ENCODE measurements at places on chromosomes 2 and 18. TPM values are rescaled to one million over a fixed set of nuclear protein-coding genes. Genes with fewer than 3 reads are reported as not detected.

GRCh38 chr2:5889519-5889918 is 197.3 kb downstream of the SOX11 start:
- H3K36me3 ChIP-seq: no peaks in the 10 kb centered on the region
- no peaks in the 10 kb centered on the region for H3K27me3 ChIP-seq
- no peak overlapping the region for H3K4me3 ChIP-seq
- no peaks in the 10 kb centered on the region for H3K4me1 ChIP-seq

GRCh38 chr2:196482119-196483065 is 157.1 kb upstream of the CCDC150 start:
- H3K4me1 ChIP-seq: no peaks in the 10 kb centered on the region
- DNase-seq: no peak
- no peak overlapping the region for H3K27ac ChIP-seq
- no peak overlapping the region for H3K4me3 ChIP-seq

DNA sequence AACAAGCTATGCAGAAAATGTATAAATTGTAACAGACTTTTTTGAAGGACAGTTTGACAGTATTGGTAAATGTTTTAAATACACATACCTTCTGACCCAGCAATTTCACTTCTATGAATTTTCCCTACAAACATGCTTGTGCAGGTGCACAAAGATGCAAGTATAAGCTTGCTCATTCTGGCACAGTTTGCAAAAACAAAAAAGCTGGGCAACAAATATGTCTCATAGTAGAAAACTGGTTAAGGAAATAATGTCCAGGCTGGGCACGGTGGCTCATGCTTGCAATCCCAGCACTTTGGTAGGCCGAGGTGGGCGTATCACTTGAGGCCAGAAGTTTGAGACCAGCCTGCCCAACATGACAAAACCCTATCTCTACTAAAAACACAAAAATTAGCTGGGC is 96.9 kb upstream of the NEDD4L start:
- H3K27me3 ChIP-seq: no peaks in the 10 kb centered on the region
- no peak overlapping the region for H3K4me3 ChIP-seq
- H3K36me3 ChIP-seq: no peaks in the 10 kb centered on the region
- no peak overlapping the region for H3K27ac ChIP-seq
- peaks cover 6% of the 10 kb centered on the region for H3K4me1 ChIP-seq
- DNase-seq: no peak

DNA sequence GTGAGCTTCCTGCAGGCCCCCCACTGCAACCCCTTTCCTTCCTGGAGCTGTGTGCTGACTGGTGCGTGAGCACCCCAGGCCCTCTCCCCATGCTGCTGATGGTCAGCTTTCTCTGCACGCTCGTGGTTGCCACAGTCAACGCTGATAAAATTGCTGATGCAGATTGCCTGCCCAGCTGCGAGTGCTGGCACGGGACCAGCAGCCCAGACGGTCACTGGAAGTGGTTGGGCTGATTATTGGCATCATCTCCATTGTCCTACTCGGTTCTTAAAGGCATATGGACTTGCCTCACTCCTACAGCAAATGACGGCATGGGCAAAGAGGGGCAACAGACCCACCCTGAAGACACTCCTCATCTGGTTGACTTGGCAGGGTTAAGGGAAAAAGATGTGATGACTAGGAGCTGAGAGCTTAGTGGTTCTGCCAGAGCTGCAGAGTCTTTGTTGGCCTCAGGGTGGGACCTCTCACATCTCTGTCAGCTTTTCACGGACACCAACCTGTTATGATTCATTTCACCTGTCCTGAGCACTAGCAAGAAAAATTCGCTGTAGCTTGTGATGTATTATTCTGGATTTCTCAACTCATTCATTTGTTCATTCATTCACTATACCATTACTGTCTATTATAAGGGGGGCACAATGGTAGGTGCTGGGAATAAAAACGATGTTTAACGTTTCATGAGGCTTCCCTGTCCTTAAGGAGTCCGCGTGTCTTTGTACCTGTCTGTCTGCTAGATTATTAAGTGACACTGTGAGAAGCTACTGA is 38.4 kb downstream of the PAX8 start:
- no peak for DNase-seq
- no peaks in the 10 kb centered on the region for H3K27me3 ChIP-seq
- H3K4me3 ChIP-seq: no peak overlapping the region
- H3K27ac ChIP-seq: no peak overlapping the region

DNA sequence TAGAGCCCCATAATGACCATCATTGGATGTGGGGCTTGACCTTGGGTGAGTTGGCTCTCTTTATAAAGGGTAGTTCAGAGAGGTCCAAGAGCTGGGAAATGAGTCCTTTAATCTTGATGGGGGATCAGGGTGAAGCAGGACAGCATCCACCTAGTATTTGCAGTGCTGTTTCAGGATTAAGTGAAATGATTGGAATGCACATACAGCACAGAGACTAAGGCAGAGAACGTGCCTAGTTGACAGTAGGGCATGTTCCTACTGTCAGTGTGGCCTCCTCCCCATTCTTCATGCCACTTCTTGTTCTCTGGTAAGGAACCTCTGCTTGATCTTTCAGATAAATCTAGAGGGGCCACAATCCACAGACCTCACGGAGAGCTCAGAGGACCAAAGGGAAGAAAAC is 78.9 kb downstream of the TRIM43 start:
- no peak overlapping the region for H3K27ac ChIP-seq
- no peak for DNase-seq
- H3K27me3 ChIP-seq: no peaks in the 10 kb centered on the region
- peaks cover 18% of the 10 kb centered on the region for H3K4me1 ChIP-seq

DNA sequence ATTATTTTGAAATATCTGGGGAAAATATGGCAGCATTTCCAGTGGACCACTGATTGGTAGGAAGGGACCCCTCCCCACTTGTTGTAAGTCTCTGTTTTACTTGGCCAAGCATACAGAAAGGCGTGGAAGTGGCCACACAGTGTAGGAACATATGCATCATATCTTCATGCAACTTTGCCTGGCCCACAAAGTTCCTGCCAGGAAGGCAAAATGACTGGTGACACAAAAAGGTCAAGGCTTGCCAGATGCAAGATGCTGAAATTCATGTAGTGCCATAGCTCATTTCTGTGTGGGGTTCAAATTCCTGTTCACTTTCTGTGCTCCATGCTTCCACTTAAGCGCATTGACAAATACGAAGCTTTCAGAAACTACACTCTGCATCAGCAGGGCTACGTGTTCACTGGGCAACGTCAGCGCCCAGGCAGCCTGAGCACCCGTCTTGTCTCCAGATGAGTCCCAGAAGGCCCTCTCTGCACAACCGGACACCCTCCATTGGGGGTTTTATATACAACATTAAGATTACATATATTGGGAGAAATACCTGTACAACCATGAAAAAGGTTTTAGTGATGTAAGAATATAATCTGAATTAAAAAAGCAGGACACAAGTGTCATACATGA is 3.6 kb downstream of the DYNC2LI1 start:
- DNase-seq: no peak
- peaks cover 11% of the 10 kb centered on the region for H3K4me1 ChIP-seq
- H3K36me3 ChIP-seq: no peaks in the 10 kb centered on the region
- no peaks in the 10 kb centered on the region for H3K27me3 ChIP-seq
- no peak overlapping the region for H3K27ac ChIP-seq

- no peak for DNase-seq
- no peaks in the 10 kb centered on the region for H3K36me3 ChIP-seq
- H3K27ac ChIP-seq: peak overlapping the region; percentile 43
- no peaks in the 10 kb centered on the region for H3K27me3 ChIP-seq
- peaks cover 78% of the 10 kb centered on the region for H3K4me1 ChIP-seq
- no peak overlapping the region for H3K4me3 ChIP-seq
Observed at GRCh38 chr2:224925061-224925809, 117.0 kb downstream of the DOCK10 start.

- H3K36me3 ChIP-seq: no peaks in the 10 kb centered on the region
- no peaks in the 10 kb centered on the region for H3K27me3 ChIP-seq
- no peak overlapping the region for H3K4me3 ChIP-seq
- H3K27ac ChIP-seq: no peak overlapping the region
Observed at GRCh38 chr2:151560289-151560688, 150.6 kb downstream of the RIF1 start.

DNA sequence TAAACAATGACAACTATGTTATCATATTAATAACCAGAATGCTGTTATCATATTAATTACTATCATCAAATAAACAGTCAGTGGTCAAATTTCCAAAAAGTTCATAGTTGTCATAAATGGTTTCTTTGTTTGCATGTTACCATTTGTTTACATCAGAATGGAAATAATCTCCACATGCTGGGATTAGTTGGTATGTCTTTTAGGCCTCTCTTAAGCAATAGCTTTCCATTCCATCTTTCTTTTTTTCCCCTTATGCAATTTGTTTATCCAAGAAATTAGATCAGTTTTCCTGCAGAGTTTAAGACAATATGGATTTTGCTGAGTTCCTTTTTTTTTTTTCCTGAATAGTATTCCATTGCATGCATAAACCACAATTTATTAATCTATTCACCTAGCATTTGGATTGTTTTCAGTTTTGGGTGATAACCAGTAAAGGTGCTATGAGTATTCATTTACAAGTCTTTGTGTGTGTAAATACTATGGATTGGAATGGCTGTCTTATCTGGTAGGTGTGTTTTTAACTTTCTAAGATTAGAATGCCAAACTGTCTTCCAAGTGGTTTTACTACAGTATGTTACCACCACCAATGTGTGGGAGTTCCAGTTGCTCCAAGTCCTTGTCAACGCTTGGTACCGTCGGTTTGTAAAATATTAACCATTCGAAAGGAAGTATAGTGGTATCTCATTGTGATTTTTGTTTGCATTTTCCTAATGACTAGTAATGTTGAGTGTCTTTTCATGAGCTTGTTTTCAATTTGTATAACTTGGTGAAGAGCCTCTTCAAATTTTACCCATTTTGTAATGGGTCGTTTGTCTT is 33.3 kb upstream of the TXNDC2 start:
- H3K27me3 ChIP-seq: no peaks in the 10 kb centered on the region
- H3K4me1 ChIP-seq: peaks cover 5% of the 10 kb centered on the region
- no peak for DNase-seq
- H3K4me3 ChIP-seq: no peak overlapping the region
- H3K36me3 ChIP-seq: peaks cover 14% of the 10 kb centered on the region

GRCh38 chr2:137493261-137493660 is 471.0 kb upstream of the HNMT start:
- H3K4me3 ChIP-seq: no peak overlapping the region

- no peaks in the 10 kb centered on the region for H3K27me3 ChIP-seq
- no peak overlapping the region for H3K4me3 ChIP-seq
- no peaks in the 10 kb centered on the region for H3K36me3 ChIP-seq
- no peaks in the 10 kb centered on the region for H3K4me1 ChIP-seq
- no peak for DNase-seq
Observed at GRCh38 chr2:90077948-90078347, 1386.5 kb downstream of the RPIA start.

- DNase-seq: no peak
- peaks cover 39% of the 10 kb centered on the region for H3K36me3 ChIP-seq
- no peak overlapping the region for H3K4me3 ChIP-seq
- no peak overlapping the region for H3K27ac ChIP-seq
- no peaks in the 10 kb centered on the region for H3K4me1 ChIP-seq
- H3K27me3 ChIP-seq: no peaks in the 10 kb centered on the region
Observed at GRCh38 chr2:73839653-73840411, 11.1 kb downstream of the STAMBP start.

DNA sequence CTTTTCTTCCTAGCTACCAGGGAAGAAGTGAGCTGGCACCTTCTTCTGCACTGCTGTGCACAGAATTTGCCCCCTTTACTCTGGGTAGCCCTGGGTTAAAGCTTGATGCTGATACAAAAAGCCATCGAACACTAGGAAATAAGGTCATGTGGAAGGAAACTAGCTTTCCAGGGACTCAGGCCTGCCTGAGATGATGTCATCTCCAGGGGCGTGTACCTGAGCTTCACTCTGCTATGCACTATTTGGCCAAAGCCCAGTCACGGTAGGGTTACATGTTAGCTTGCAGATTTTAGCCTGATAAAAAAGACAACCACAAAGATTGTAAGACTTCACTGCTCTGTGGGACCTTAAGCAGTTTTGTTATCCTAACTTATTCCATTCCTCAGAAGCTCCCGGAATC is 20.4 kb downstream of the EDAR start:
- H3K27me3 ChIP-seq: no peaks in the 10 kb centered on the region
- H3K27ac ChIP-seq: no peak overlapping the region
- no peak for DNase-seq
- H3K4me3 ChIP-seq: no peak overlapping the region

DNA sequence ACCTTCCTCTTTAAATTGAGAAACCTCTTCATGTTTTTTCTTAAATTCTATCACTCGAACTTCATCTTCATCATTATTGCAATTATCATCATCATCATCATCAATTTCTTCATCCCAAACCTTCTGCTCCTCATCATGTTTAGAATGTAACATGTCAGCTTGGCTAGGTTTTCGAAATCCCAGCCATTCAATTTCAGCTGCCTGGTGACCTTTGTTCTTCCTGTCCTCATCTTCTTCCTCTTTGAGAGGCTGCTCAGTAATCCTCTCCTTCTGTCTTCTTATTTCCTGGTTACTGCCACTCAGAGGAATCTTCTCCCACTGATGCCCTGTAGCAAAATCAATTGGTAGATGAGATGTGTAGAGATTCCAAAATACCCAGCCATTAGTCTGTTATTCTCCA is 4.2 kb downstream of the ERMN start:
- no peak overlapping the region for H3K27ac ChIP-seq
- DNase-seq: no peak
- H3K4me1 ChIP-seq: no peaks in the 10 kb centered on the region

DNA sequence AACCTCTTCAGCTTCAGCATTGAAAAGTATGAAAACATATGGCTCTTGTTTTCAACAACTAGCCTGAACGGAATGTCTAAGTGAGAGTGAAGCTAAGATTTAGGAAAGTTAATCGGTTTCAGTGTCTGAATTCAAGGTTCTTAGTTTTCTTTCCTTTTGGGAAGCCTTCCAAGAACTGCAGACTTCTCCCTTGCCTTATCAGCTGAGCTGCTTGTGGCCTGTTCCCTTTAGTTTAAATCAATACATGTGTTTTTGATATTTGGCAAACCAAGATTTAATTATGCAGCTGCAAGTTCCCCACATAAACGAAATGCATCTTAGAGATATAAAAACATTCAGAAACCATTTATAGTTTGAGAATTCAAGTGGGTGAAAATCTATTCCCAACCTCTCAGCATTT is 274.3 kb upstream of the NRP2 start:
- H3K4me1 ChIP-seq: no peaks in the 10 kb centered on the region
- H3K4me3 ChIP-seq: no peak overlapping the region
- H3K27me3 ChIP-seq: no peaks in the 10 kb centered on the region

- peak overlapping the region; percentile 61 for H3K4me3 ChIP-seq
- H3K36me3 ChIP-seq: no peaks in the 10 kb centered on the region
- H3K4me1 ChIP-seq: peaks cover 18% of the 10 kb centered on the region
- DNase-seq: peak; percentile 89
- H3K27me3 ChIP-seq: peaks cover 16% of the 10 kb centered on the region
Observed at GRCh38 chr2:96507957-96508520, 2.9 kb upstream of the NEURL3 start.

M1AP gene
- total RNA-seq: not detected

GNLY gene
- total RNA-seq: 4.3 TPM

NHEJ1 gene
- 20.3 TPM for total RNA-seq

RGPD3 gene
- 0.37 TPM for total RNA-seq

TAF4B gene
- 15.6 TPM for total RNA-seq
